CD4-positive, alpha-beta memory T cell (primary cell): ENCODE measurements at places on chromosomes 5 and 9.

- no peak for DNase-seq
Measured at GRCh38 chr9:109164042-109164441, 3.0 kb downstream of the FRRS1L start.

DNA sequence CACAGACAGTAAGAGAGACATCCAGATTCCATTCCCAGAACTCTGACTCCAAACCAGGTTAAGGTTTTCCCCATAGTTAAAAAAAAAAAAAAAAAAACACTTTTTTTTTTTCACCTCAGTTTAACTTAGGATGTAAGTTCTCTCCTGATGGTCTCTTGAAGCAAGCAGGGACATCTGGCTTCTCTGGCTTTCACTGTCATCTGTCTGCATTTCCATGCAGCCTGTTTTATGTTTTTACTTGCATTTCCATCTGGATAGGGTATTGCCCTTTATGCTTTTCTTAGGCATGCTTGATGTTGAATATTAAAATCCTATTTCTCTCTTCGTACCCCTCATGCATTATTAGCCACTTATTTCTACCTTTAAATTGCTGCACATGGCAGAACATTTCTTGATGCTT is 135.3 kb upstream of the WWC1 start:
- no peak for DNase-seq

- no peak for DNase-seq
Measured at GRCh38 chr5:108311682-108312081, 70.2 kb downstream of the FBXL17 start.

- DNase-seq = no peak
Measured at GRCh38 chr5:156006026-156006647, 320.8 kb upstream of the SGCD start.

DNA sequence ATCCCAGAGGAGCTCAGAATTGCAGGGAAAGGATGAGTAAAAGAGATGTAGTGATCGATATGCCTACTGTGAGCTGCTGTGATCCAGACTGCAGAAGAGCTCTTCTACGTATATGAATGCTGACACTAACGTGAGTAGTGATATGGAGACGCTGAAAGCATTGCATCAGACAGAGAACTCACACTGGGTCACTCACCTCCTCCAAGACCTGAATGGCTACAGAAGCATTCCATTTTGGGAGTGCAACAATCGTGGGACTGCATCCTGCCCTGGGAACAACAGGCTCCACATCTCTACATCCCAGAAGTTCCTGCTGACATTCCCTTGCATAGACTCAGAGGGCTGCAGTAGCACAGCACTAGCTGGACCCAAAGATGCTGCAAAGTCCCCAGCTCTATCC is 755.9 kb upstream of the MEF2C start:
- no peak for DNase-seq

DNA sequence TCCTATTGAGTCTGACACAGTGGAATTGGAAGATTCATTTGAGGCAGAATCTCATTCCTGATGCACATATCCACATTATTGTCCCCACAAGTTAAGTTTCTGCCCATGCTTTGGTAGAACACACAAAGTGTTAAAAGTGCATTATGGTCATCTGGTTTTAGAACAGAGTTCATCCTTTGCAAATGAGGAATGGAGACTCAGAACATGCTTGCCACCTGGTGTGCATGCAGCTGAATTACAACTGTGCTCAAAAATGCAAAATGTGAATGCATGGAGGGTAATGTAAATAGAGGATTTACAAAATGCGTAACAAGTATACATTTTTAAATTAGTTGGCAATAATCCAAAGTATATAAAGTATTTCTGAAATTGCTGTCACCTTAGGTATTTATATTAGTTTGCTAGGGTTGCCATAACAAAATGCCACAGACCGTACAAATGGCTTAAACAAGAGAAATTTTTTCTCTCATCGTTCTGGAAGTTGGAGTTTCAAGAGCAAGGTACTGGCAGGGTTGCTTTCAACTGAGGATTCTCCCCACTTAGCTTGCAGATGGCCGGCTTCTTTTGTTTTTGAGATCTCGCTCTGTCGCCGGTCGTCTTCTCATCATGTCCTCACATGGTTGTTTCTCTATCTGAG is 671.1 kb downstream of the TAF11L14 start:
- DNase-seq = no peak
